ENCODE measurements at places on chromosomes 1 and 21.
A peak's percentile ranks its signal among the peaks of the same experiment; 100 is the strongest.

GRCh38 chr1:2799811-2800663 is 1.5 kb downstream of the TTC34 start:
- no peak for DNase-seq

DNA sequence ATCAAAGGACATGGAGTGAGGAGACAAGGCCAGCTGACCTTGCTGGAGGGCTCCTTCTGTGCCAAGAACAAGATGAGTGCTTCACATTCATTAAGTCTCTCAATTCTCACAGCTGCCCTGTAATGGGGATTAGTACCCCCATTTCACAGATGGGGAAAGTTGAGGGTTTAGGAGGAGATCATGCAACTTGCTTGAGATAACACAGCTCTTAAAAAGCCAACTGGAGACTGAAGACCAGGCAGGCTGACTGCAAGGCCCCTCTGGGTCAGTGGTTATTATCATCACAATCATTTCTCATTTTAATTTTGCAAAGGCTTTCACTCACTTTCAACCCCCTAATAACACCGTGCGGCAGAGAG is 46.8 kb downstream of the GPR161 start:
- no peak for DNase-seq

- no peak for DNase-seq
Observed at GRCh38 chr1:219580009-219580676, 32.8 kb downstream of the ZC3H11B start.

GRCh38 chr1:56094168-56094567 is 485.2 kb downstream of the PLPP3 start:
- no peak for DNase-seq

DNA sequence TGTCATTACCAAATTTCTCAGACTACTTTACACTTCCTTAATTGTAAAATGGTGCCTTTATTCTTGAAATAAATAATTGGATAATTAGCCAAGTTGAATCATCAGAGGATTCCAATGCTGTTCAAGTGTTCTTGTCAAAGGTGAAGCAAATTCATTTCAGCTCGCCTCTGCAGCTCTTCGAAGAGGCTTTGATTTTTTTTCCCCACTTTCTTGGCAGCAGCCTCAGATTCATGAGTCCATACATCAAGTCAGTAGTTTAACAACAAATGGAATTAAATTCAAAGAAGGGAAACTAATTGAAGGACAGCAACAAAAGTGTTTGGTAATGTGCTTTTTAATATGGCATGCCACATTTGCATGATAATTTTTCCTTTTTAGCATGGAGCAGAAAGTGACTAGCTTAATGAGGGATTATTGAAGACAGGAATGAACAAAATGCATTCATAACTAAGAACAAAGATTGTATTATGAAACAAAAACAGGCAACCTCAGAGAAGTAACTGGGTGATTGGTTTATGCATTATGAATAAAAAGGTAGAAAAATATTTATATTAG is 239.0 kb downstream of the USH2A start:
- no peak for DNase-seq

DNA sequence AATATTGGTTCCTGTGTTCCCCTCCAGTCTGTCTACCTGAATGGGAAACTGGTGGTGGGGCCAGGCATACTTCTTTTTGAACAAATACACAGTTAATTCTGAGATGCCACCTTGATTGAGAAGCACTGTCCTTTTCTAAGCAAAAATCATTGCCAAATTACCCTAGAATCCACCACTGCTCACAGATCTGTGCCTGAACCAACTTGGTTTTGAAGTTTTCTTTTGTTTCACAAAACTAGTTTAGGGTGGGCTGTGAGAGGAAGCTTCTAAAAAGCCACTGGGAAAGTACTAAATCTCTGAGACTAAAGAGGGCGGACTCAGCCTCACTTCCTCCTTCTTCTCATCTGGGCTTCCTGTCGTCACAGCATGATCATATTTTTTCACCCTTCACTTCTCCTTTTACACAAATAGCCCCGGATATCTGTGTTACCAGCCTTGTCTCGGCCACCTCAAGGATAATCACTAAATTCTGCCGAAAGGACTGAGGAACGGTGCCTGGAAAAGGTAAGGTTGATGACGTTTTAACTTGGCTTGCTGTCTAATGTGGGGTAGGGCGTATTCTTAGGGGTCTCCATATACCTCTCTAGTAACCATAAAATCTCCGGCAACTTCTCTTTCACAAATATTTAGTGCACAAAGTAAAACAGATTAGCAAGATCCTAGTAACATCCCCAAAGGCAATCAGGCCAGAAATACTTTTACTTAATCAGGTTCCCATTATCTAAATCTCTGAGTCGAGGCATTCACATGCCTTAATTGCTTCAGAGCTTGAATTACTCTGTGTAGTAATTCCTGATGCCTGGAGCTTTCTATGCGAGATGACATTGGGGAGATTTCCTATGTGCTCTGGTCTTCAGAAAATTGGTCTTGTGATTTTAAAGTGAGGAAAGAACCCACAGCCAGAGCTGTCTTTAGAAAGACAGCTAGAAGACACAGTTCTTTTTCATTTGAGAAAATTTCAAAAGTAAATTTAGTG is at the start of gene CD53:
Gene CD53 (plus strand): TSS at position 404 of the 976 bp plus-strand sequence. CDS start 18,261 bp downstream, outside the sequence.
- DNase-seq, result peak; percentile 86

DNA sequence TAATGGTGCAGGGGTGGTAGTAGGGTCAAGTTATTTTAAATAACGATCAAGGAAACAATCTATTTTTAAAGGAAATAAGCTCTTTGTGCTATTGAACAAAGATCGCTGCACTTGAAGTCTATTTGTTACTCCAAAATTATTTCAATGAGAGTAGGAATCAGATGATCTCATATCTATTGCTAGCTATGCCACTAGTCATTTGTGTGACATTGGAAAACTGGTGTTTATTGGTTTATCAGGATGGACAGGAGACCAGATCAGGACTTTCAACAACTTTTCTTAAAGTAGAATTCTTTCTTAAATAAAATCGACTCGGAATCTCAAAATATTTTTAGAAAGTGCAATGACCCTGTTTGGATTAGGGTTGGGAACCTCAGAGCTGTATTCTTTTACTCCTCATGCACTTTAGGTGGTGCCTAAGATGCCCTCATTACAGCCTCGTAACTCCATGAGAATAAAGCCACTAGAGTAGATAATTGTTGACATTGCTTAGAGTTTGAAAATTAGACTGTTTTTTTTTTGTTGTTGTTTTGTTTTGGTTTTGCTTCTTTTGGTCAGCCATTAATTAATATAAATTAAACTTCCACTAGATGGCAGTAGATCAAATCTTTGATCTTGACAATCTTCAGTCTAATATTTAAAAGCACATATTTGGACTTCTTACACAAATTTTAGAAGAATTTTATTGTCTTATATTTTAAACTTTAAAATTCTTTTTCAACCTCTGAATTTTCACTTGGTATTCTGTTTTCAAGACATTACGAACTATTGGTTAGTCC is 352.4 kb downstream of the USP25 start:
- peak; percentile 86 for DNase-seq

DNA sequence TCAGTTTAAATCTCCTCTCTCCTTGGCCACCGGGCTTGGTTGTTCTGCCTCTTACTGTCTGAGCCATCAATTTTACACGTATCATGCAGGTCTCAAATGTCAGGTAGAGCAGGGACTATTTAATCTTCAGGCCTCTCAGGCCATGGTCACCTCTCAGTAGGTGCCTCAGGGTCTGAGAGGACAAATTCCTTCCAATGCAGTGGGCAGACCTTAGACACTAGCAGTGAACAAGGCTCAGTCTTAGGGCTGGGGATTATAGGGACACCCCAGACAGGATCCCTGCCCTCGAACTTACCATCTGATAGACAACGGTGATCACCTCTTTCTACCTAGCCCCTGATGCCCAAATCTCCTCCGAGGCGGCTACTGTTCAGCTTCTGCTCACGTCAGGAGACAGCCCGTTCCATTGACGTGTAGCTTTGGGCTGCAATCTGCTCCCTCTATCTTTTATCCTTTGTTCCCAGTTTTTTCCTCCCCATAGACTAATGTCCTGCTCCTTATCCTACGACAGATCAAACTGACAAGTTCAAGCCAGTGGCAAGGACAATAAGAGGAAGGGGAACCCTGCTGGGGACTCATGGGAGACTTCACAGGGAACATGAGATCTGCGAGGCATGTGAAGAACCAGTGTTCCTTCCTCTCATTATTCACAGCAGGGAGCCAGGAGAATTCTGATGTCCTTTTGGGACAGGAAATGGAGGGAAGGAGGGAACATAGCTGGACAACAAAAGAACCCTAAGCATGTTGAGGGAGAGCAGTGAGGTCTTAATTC is 1.4 kb upstream of the MYOG start:
- no peak for DNase-seq

GRCh38 chr1:35642471-35642955 is 1.2 kb upstream of the PSMB2 start:
- DNase-seq, result peak; percentile 37

- no peak for DNase-seq
Observed at GRCh38 chr1:217369271-217369981, 261.5 kb downstream of the GPATCH2 start.

GRCh38 chr1:7223334-7224080 is 438.3 kb downstream of the CAMTA1 start:
- no peak for DNase-seq

DNA sequence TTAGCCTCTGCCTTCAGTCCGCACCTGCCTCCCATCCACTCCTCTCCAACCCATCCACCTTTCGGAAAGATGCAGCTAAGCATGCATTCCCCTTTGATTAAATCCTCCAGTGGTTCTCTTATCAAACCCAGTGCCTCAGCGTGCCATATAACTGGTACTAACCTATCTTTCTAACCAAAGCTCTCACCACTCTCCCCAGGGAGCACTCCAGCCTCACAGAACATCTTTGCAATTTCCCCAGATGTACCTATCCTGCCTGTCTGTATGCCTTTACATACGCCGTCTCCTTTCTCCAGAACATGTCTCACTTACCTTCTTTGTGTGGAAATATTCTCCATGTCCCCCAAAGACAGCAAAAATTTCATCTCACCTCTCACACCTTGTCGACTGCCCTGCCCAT is 80.0 kb downstream of the SLC25A24 start:
- DNase-seq, result no peak

DNA sequence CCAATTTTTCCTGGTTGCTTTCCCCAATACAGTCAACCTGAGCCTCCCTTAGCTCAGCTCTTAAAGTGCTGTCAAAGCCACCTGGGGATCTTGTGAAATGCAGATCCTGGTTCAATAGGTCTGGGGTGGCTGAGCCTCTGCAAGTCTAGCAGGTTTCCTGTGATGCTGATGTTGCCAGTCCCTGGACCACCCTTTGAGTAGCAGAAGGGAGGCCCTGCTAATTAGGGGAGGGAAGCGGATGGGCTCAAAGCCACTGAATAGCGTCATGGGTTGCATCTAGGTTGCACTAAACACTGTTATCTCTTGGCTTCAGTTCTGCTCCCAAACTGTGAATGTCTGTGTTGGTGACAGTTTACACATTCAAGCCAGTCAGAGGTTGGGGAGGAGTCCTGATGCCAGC is 127.2 kb downstream of the KAZN start:
- DNase-seq, result no peak

GRCh38 chr1:204971517-204972336 is 71.3 kb upstream of the CNTN2 start:
- DNase-seq, result peak; percentile 73

- DNase-seq, result no peak
Observed at GRCh38 chr1:5577255-5578040, 414.8 kb downstream of the NPHP4 start.
